ENCODE measurements at places on chromosomes 16 and 17.

DNA sequence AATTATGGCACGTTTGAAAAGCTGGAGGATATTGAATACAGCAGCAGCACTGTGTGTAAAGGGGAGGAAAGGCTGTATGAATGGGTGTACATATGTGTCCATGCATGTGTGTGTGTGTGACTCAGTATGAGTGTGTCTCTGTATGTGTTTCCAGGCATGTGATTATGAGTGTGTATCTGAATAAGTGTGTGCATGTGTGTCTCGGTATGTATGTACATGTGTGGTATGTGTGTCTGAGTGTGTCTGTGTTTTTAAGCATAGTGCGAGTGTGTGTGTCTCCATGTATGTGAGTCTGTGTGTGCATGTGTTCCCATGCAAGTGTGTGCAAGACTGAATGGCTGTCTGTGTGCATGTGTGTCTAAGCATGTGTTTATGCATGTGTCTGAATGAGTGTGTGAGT, 259.1 kb upstream of the XYLT1 start:
- DNase-seq, result no peak

DNA sequence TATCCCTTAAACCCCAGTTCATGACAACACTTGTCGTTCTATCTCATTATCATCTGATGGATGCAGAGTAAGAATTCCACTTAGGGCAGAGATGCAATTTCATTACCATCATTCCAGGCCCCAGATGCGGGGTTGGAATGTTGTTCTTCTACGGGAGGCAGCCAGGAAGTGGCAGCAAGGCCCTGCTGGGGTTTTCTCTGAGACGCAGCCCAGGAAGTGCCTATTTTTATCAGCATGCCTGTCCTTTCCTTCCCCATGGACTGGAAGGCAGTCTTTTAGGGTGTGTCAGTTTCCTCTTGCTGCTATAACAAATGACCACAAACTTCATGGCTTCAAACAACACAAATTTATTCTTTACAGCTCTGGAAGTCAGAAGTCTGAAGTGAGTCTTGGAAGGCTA, 246.6 kb upstream of the DYNLRB2 start:
- no peak for DNase-seq

DNA sequence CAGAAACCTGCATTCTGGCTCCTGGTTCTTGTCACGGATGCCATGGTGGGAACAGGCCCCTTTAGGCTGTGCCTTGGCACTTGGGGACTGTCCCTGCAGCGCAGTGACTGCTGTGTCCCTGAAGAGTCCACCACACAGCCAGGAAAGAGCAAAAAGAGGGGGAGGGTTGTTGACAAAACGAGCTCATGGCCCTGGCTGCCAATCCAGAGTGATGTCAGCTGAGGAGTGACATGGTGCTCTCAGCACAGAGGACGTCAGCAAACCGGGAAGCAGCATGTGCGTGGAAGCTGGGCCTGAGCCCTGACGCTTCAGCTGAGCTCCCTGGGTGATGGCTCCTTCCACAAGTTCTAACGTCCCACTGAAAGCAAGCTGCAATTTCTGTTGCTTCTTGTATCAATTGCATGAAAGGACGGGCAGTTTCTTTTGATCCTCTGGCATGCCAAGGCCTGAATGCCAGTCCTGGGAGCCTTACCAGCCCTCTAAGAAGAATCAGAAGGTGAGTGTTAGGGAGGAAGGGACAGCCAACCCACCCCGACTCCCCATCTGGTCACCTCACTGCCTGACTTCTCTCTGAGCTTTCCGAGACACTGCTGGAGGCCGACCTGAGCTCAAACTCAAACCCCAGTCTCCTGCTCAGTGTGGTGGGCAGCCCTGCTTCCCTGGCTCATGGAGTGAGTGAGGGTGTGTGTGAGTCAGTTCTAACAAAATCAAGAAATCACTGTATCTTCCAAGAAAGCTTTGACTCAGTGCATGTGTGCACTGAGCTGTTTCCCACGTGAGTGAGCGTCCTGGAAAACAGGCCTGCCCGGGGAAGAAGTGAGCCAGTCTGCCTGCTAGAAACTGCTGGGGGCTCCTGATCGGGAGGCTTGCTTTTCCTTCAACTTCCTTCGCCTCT, 14.7 kb upstream of the WNT3 start:
- DNase-seq, result peak; percentile 55

DNA sequence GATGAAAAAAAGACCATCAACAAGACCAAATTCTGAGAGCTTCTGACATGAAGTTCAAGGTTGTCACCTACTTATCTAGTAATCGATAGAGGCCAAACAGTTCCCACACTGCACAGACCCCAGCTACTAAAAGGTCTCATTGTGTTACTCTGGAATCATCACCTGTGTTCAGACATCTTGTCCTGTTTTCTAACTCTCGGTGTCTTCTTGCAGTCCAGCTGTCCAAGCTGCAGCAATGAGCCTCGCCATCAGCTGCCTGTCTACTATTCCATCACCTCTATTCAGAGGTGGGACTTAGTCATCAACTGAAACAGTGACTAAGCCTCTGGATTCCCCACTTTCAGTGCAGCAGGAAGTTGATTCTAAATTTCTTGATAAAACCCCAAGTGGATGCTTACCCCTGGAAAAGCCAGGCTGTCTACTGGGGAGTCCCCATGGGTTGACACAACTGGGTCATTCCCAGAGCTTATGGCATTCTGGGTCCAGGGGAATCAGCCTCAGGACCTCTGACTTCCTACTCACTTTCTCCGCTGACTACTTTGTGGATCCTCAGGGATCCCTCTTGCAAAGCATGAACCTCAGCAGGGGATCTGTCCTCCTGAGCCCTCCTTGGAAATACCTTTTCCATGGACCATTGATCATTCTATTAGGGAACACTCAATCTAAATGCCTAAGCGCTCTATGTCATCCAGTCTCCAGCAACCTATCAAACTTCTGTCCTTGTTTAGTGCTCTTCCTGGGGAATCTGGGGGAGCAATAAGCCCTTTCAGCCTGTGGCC, 46.5 kb downstream of the HNF1B start:
- DNase-seq, result peak; percentile 29

GRCh38 chr17:65191811-65192740, 54.9 kb downstream of the RGS9 start:
- DNase-seq, result peak; percentile 70

DNA sequence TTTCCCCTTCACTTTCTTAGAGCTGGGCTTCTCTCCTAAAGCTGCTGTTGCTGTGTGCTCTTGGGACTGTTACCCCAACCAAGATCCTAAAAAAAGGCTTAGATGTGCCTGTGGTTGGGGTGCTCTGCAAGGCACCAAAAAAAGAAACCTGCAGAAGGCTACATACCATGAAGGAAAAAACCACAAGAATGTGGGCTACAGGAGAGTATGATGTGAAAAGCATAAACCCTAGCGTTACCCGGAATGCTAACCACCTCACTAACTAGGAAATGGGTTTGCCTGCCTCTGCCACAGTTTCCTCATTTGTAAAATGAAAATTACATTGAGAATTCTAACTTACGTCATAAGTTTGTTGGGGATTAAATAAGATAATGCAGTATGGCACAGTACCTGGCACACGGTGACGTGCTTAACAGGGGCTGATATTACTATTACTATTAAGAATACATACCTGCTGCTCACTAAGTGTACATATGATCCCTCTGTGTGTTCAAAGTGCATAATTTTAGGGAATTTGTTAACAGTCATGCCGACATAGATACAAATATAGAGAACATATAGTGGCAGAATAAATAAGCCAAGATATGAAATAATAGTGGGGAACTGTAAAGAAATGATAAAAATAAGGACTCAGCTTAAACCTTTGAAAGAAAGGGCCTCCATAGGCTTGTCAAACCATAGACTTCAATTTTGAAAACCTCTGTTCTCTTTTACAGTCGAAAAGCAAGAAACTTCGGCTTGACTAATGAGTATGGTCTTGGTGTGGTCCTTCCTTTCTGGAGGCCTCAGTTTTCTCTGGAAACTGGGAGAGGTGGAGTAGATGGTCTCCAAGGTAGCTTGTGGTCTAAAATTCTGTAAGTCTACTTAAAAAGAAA, 177.8 kb upstream of the TBX2 start:
- DNase-seq, result no peak

DNA sequence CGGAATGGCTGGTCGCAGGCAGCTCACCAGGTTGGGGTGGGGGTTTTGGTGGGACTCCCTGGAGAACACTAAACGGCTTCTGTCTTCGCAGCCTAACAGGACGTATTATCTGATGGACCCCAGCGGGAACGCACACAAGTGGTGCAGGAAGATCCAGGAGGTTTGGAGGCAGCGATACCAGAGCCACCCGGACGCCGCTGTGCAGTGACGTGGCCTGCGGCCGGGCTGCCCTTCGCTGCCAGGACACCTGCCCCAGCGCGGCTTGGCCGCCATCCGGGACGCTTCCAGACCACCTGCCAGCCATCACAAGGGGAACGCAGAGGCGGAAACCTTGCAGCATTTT, 59.7 kb downstream of the PDPK1 start:
- no peak for DNase-seq

DNA sequence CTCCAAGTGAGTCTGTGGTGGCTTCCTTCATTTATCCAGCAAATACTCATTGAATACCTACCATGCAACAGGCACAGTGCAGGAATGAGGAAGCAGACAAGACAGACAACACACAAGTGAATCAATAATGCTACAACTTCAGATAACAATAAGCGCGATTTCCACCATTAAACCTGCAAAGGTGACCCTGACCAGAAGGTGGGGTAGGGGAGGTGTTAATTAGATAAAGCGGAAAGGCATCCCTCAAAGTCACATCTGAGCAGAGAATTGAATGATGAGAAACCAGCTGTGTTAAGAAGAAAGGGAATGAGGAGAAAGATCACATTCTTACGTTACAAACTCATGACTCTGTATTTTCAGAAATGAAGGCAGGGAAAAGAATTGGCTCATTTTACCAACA, 26.3 kb downstream of the ZZEF1 start:
- DNase-seq, result no peak
